ENCODE measurements at places on chromosomes 1 and 21.

GRCh38 chr1:9696793-9697192 lies 45.3 kb downstream of the PIK3CD start:
- no peak for DNase-seq

- no peak for DNase-seq
Measured at GRCh38 chr21:44762221-44763049, 39.2 kb downstream of the UBE2G2 start.

DNA sequence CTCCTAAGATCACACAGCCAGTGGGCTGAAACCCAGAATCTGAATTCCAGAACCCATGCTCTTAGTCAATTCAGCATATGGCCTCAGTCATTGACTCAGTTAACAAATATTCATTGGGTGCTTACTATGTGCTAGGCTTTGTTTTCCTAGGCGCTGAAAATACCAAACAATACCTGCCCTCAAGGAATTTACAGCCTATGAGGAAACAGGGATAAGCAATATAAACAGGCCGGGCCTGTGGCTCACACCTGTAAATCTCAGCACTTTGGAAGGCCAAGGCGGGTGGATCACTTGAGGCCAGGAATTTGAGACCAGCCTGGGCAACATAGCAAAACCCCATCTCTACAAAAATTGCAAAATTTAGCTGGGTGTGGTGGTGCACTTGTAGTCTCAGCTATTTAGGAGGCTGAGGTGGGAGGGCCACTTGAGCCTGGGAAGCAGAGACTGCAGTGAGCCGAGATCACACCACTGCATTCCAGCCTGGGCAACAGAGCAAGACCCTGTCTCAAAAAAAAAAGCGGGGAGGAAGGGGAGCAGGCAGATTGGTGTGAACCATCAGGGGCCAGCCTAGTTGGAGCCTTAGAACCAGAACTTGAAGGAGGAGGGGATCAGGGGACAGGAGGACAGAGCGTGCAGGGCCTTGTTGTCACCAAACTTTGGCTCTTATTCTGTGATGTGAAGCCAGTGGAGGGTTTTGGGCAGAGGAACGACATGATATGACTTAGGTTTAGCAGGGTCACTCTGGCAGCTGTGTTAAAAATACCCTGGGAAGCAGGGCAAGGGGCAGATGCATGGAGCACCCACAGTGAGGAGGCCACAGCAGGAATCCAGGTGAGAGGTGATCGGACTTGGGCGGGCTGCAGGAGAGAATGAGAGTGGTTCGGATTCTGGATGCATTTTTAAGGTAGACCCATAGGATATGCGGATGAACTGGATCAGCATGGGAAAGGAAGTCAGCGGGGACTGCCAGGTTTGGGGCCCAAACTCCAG lies 5.8 kb downstream of the TINAGL1 start:
- no peak for DNase-seq

- no peak for DNase-seq
Measured at GRCh38 chr1:109923131-109923945, 12.7 kb downstream of the CSF1 start.

- DNase-seq, result no peak
Measured at GRCh38 chr1:40432644-40433390, 17.5 kb upstream of the ZFP69B start.

GRCh38 chr1:182145441-182145840 lies 83.9 kb upstream of the ZNF648 start:
- no peak for DNase-seq

- DNase-seq, result no peak
Measured at GRCh38 chr1:3676581-3677470, 24.5 kb downstream of the TP73 start.

GRCh38 chr1:23960291-23961020 lies 828 bp downstream of the PNRC2 start:
- DNase-seq, result no peak

- no peak for DNase-seq
Measured at GRCh38 chr1:50978144-50978851, 8.3 kb downstream of the CDKN2C start.

- peak; percentile 61 for DNase-seq
Measured at GRCh38 chr1:27365372-27366112, 1.2 kb downstream of the MAP3K6 start.

GRCh38 chr21:35988416-35989137 lies 71.7 kb downstream of the SETD4 start:
- no peak for DNase-seq

GRCh38 chr1:86563849-86564248 lies 17.0 kb downstream of the CLCA4 start:
- DNase-seq, result no peak

GRCh38 chr1:87956072-87956471 lies 627.4 kb downstream of the LMO4 start:
- DNase-seq, result peak; percentile 13

DNA sequence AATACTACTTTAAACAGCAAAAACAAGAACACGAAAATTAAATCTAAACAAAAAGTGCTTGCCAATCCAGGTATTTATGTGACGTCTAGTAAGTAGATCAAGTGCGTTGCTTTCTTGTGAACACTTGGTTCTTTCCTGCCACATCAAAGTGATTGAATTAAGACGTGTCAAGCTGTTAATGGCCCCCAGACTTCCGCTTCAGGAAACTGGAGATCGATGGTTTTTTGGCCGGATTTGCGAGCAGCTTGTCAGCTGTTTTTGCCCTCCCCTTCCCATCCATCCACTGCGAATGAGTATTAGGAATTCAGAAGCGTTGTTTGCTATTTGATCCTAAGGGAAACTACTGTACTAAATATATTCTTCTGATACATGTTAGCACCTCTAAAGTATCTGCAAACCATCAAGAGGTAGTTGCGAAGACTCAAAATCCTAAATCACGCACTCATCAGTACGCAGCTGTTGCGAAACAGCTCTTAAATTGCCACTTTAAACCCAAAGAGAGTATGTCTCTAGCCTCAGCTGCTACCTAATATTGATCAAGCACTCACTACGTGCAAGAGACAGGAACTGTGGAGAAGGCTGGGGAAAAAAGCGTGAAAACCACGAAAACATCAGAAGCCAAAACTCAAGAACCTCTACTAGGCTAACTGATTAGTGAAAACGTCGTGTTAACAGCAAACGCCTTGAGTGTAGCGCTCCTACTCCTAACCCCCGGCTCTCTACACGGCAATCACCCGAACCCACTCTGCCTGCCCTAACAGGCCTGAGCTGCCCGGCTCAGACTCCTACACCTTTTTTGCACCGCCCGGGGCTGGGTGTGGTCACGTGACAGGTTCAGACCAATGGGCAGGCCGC lies 473 bp upstream of the BRDT start:
- no peak for DNase-seq

DNA sequence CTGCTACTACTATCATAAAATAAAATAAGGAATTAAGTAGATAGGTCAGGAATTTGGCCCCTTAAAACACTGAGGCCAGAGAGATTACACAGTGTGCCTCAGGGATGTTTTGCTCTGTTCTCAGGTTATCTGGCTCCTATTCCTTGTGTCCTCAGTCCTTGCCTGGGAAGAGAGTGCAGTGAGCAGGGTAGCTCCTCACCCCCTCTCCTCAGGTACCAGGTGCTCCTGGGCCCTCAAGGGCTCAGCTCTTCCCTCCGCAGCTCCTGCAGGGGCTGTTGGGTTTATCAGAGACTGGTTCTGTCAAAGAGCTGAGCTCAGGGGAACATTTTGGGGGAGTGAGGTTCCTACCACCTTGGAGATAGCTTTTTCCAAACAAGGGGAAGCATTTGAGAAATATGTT lies 20.1 kb upstream of the COQ8A start:
- DNase-seq, result no peak

GRCh38 chr1:30060738-30061137 lies 662.6 kb downstream of the MATN1 start:
- DNase-seq, result no peak

DNA sequence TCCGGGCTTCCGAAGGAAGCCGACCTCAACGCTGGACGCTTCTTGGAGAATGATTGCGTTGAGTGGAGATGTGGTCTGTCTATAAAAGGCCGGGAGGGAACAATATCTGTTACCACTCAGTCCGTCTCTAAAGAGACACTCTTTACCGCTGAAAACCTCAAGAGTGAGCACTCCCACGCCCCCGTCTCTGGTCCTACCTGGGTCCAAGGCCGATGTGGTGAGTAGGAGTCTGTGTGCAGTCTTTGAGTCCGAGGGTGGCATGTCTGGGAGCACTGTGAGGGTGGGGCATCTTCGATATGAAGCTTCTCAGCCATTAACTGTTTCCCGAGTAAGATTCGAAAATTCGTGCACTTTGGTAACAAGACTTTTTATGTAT lies 576 bp downstream of the ZFP69 start:
- DNase-seq, result no peak

DNA sequence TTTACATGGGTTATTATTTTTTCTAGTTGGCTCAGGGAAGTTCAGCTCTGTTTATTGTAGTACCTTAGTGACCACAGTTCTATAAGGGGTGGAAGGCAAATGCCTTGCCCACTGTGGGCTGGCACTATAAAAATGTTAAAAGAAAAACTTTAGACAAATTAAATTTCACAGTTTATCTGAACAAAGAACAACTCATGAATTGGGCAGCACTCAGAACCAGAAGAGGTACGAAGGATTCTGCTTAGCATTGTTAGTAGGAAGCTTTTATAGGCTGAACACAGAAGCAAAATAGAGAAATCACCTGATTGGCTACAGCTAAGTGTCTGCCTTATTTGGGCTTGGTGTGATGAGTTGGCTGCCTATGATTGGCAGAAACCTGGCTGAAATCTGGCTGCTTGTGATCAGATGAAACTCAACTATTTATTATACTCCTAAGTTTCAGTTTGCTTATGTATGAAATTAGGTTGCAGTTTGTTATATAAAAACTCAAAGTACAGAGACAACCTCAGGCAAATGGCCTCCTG lies 35.8 kb upstream of the SLC35D1 start:
- DNase-seq, result no peak

DNA sequence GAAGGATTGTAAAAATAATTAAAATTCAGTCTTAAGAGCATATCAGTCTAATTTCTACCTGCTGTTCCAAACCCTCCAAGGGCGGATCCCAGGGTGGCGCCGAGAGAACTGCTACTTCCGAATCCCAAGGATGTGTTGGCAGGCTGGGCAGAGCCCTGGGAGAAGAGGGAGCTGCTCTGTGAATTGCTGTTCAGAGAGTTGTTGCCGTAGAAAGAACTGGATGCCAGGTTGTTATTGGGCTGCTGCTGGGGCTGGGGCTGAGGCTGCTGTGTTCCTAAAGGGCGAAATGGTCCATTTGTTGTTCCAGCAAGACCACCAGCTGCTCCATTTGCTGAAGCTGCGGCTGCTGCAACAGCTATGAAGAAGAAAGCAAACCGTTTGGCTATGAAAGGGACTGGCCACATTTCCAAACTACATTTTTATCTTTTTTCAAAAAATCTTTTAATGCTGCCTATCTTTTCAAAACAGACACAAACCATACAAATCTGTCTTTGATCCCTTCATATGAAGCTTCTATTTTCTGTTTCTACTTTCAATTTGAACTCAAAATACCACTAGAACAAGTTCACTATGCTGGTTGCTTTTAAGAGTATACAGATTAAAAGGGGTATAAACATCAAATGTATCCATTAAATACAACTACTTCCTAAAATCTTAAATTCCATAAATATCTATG lies 57.5 kb upstream of the SDC3 start:
- no peak for DNase-seq

GRCh38 chr1:109499661-109500536 lies 6.0 kb downstream of the CYB561D1 start:
- no peak for DNase-seq

- DNase-seq, result no peak
Measured at GRCh38 chr1:161158316-161159010, 837 bp upstream of the USP21 start.

DNA sequence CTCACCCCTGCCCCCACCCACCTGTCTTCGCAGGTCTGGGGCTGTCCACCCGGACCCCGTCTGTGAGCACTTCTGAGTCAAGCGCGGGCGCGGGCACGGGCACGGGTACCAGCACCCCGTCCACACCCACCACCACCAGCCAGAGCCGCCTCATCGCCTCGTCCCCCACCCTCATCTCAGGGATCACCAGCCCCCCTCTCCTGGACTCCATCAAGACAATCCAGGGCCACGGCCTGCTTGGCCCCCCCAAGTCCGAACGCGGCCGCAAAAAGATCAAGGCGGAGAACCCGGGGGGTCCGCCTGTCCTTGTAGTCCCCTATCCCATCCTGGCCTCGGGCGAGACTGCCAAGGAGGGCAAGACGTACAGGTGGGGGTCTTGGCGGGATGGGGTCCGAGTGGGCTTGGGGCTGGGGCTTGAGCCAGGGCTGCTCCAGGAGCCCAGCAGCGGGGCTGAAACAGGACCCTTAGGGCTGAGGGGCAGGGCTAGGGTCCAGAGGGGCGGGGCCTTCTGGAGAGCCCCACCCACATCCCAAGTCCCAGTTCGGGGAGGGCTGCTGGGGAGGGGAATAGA lies 23.9 kb downstream of the ZNF362 start:
- DNase-seq, result no peak

GRCh38 chr1:224193319-224193966 lies 10.4 kb downstream of the DEGS1 start:
- DNase-seq, result no peak

Data from brain pericyte (primary cell).